B cell (primary cell): ENCODE measurements at places on chromosomes 1 and 21. TPM values are rescaled to one million over a fixed set of nuclear protein-coding genes. Genes with fewer than 3 reads are reported as not detected.

SYNJ1 gene
- polyA plus RNA-seq, result 2.2 and 2.4 TPM in 2 replicates

ANKRD34A gene
- polyA plus RNA-seq, result 0.56 and 0.86 TPM in 2 replicates

CRYBG2 gene
- polyA plus RNA-seq, result 1.9 and 5.3 TPM in 2 replicates

RNPC3 gene
- 32.0 and 35.0 TPM in 2 replicates for polyA plus RNA-seq

ATP6V1G3 gene
- not detected in 2 replicates for polyA plus RNA-seq

TBX19 gene
- 5.6 and 6.3 TPM in 2 replicates for polyA plus RNA-seq

TAL1 gene
- polyA plus RNA-seq, result 0.06 TPM in 1 of 2 replicates, not detected in the other

TMEM35B gene
- polyA plus RNA-seq, result 9.9 and 16.2 TPM in 2 replicates

DNA sequence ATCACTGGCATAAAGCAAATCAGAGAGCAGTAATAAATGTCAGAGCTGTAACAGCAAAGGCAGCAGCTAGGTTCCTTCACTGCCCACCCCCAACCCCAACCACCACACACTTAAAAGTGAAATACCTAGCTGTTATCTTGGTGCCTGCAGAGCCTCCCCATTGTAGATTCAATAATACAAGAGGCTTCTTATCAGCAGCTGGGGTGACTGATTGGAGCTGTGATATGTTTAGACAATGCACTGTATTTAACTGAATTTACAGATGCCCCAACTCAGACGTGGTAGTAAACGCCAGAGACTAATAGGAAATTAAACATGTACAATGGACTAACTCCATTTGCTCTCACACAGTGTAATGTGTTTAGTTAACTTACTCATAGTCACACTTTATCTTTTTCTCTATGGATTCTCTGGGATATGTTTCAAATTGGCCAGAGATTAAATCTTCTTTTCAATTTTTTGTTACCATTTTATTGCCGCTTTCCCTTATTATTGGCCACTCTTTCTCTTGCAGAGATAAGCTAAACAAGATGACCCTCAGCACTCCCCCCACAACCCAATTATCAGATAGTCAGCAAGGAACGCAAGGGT, 117.1 kb downstream of the ESRRG start:
- DNase-seq, result no peak

- DNase-seq, result no peak
Measured at GRCh38 chr1:229229137-229229720, 41.7 kb upstream of the RAB4A start.

GRCh38 chr21:19833082-19833481, 1165.1 kb upstream of the NCAM2 start:
- no peak for DNase-seq

DNA sequence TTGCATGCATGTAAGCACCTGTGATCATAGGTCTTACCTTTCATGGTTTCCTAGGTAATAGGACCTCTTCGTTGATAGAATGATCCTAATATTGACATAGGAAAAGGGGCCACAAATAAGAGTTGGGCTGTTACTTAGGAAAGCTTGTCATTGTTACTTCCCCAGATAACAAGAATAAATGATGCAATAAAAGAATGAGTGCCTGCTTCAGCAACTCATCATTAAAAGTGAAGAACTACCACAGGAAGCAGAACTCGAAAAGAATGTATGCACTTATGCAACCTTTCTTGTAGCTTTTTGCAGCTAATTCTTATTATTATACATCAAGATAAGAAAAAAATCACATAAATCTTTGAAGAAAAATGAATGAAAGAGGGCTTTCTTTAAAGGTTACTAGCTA, 548.6 kb downstream of the LTN1 start:
- no peak for DNase-seq

DNA sequence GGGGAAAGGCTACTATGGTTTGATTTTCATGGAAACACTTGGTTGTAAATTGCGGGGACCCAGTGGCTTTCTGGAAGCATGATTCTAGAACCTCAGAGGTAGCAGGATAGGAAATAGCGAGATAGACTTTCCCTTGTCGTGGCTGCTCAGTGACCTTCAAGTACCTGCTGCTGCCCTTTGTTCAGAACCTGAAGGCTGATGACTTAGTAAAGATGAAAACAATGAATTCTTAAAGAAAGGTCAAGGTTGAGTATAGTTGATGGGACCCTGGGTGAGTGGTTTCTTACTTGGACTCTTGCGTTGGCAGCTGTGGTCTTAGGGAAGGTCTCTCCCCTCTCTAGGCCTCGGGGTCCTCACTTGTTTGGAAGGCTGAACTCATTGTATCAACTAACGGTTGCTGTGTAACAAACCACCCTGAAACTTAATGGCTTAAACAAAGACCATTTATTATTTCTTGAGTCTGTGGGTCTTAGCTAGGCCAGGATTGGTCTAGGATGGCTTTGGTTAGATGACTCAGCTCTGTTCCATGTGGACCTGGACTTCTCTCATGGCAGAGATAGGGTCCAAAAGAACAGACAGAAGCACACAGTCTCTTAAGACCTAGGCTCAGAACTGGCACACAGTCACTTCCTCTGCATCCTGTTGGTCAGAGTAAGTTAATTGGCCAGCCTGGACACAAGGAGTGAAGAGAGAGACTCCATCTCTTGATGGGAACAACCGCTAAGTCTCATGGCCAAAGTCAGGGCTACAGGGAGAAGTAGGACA, 89.2 kb upstream of the SELENON start:
- no peak for DNase-seq

DNA sequence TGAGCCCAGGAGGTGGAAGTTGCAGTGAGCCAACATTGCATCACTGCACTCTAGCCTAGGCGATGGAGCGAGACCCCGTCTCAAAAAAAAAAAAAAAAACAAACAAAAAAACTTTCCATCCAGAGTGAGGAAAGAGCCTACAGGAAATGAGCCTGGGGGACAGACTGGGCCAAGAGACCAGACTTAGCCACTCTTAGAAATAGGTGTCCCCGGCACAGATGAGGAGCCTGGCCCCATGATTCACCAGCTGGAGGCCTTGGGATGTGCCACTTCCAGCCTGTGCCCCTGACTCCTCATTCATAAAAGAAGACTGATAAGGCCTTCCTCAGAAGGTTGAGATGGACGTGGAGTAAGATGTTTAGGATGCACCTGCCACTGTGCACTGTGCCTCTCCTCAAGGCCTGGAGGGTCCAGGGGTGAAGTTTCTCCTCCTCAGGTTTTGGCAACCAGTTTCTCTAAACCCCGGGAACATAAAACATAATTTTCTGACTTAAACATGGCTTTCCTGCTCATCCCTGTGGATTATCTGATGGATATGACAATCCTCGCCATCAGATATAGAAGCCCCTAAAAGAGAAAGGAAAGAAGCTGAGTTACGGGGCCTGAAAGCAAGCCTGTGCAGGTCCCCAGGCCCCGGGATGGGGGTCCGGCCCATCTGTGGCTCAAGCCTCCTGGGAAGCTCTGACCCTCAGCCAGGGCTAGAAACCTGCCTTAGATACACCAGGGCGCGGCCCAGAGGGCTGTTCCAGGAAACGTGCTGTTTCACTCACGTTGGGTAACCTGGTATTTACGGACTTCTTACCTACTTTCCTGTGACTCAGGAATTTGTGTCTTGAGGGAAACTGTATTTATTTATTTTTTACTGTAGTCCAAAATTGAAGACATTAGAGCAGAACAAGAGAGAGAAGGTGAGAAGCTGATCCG, 26.0 kb downstream of the MX1 start:
- DNase-seq, result no peak

DNA sequence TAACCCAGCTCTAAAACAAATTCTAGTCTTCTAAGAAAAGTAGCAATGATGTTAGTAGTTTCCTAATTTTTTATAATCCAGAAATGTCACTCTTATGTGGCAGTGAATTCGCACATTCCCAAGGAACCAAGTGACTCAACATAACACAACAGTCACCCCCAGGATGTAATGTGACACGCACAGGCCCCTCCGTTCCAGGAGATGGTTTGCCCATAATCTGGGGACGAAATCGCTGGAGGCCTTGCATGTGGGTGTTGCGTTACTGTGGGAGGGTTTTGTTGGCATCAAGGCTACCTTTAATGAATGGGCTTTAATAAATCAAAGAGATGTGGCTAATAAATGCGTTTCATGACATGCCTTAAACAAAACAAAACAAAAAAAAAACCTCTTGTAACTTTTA, 50.9 kb downstream of the EVA1C start:
- DNase-seq, result no peak

- no peak for DNase-seq
Measured at GRCh38 chr1:63662056-63662836, 69.0 kb downstream of the PGM1 start.

DNA sequence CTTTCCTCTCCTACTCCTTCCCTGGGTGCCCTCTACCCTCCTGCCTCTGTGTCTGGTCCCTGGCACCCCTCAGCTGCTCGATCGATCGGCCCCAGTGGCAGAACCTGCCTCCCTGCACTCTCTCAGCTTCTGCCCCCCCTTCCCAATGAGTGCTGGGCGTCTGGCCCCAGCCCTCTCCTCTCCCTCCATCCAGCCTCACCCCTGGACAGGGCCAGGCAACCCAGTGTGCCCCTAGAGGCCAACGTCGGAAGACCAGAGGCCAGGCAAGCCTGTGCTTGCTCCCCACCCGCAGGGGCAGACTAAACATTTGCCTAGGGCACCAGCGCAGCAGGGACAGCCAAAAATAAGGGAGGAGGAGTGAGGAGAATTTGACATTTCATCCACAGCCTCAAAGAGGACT, 43.5 kb downstream of the LGR6 start:
- DNase-seq, result peak; percentile 21

GRCh38 chr1:235473806-235474205, 30.4 kb downstream of the B3GALNT2 start:
- DNase-seq, result no peak

DNA sequence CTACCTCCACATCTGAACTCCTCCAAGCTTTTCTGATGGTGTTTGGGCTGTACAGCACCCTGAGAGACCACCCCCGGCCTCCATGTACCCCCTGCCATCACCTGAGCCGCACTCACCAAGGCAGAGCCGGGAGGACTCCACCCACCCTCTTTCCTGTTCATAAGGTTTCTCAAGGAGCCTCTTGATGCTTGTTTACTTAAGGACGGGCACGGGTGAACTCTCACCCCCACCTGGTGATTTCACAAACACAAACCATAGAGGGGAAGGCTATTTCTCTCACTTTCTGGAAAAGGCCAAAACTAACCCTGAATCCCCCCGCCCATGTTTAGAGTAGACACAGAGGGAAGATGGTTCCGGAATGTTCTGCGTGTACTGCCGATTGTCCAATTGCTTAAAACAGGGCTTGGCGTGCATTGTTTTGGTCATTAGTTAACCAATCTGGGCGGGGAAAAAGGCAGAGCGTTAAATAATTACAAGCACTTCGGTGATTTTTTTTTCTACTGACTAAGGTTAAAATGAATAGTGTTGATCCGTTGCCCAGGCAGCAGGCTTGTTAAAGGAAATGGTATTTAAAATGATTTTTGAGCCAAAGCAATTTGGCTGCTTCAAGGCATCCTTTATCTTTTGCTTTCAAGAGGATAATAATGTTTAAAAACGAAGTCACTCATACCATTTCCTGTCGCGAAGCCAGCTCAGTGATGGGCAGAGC, 279.8 kb upstream of the VAMP3 start:
- no peak for DNase-seq

DNA sequence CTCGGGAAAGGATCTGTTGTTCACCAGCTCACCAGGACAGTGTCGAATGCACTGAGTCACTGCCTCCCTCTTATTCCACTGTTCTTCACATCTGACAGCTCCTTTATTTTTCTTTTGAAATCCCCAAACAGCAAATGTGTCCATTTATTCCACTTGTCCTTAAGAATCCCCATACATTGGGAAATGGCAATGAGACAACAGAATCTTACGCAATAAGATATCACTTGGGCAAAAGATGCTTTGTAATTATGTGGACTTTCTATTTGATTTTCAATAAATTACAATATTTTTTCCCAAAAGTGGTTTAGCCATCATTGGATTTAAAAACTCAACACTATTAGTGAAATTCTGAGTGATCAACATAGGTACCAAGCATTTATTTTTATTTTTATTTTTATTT, 3.7 kb downstream of the KRTAP20-2 start:
- no peak for DNase-seq
